Activated CD4-positive, CD25-positive, alpha-beta regulatory T cell (primary cell): ENCODE measurements at places on chromosomes 16 and 17.

DNA sequence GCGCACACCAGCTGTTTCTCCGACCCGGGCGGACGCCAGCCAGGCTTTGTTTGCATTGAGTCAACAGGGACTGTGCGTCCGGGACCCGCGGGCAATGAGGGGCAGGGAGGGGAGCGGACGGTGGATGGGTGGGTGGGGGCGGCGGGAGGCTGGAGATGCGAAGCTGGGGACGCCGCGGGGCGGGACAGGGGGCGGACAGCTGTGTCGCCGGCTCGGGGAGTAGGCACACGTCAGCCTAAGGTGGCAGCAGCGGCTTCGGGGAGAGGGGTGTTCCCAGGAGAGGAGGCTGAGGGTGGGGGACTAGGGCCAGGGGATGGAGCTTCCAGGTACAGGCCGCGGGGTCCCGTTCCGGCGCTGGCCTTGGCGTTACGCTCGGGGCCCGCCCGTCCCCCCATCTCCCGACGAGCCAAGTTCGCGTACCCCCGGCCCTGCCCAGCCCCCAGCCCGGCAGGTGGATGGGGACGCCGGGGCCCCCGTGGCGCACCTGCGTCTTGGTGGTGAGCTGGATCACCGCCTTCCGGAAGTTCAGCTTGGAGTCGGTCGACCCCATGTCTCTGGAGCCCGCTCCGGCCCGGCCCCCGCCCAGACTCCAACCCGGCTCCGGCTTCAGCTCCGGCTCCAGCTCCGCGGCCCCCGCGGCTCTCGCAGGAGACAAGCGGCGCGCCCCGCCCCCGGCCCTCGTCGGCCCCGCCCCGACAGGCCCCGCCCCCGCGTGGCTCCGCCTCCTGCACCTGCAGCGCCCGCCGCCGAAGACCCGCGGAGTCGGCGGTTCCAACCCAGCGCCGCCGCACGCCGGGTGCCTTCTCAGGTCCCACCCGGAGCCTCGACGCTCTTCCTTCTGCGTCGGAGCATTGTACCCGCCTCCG lies at the start of gene HID1:
Gene HID1, minus strand, starts transcription at position 653 of the 866 bp plus-strand sequence. Its CDS starts 103 bp downstream, at position 550.
- peak; percentile 66 for DNase-seq

- DNase-seq, result peak; percentile 27
Observed at GRCh38 chr16:89409161-89409711, 81.1 kb downstream of the ANKRD11 start.

GRCh38 chr16:85819245-85819644 lies 19.8 kb downstream of the COX4I1 start:
- DNase-seq, result peak; percentile 83

GRCh38 chr17:56407086-56407485 lies 186.4 kb upstream of the NOG start:
- DNase-seq, result no peak

GRCh38 chr17:56159826-56160380 lies 6.6 kb downstream of the ANKFN1 start:
- DNase-seq, result no peak

DNA sequence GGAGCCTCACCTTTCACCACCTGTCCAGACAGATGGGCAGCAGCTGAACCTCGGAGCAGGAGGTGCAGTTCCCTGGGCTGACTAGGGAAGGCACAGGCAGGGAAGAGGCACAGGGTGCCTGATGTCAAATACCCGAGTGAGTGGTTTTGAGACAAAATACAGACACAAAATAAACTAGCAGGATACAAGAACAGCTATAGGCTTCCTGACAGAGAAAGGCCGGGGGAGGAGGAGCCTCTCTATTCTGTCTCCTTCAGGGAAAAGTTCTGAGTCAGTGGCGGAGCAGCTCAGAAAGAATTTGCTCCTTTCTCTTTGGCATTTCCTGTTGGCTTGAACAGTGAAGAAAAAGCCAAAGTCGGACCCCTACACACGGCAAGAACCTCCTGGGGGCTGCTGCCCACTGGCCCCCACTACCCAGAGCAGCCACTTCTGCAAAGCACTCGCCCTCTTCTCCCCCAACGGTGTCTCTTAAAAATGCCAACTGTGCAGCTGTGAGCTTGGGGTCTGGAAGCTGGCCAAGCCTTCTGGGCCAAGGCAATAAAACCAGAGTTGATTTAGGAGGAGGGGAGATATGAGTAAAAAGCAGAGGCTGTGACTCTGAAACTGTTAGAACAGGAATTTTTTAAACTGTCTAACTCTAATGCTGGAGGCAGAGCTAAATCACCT lies 14.4 kb upstream of the FAAP100 start:
- no peak for DNase-seq

DNA sequence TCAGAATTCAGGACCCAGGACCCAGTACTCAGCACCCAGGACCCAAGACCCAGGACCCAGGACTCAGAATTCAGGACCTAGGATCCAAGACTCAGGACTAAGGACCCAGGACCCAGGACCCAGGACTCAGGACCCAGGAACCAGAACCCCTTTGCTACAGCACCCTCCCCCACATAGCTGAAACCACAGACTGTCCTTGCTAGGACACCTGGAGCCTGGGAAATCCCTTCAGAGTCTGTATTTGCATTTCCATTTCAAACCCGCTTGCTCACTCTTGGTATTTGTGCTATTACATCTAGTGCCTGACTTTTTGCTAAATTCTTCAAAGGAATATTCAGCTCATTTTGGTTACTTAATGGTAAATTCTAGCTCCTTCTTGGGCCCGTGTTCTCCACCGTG lies 275.8 kb upstream of the MAF start:
- no peak for DNase-seq

DNA sequence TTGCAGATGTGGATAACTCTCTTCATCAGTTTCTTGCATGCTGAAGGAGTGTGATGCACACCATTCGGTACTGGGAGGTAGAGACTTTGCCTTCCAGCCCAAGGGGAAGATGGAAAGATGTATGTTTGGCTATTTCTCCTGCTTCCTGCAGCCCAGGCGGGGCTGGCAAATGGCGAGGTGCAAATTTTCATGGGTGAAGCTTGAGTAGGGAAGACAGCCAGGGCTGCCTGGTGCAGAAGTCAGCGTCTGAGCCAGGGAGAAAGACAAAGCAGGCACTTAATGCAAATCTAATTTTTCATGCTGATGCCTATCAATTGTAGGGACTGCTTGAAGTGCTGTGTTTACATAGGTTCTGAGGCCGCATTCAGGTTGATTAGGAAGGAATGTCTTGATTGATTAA lies 384.7 kb upstream of the EEF2KMT start:
- no peak for DNase-seq

DNA sequence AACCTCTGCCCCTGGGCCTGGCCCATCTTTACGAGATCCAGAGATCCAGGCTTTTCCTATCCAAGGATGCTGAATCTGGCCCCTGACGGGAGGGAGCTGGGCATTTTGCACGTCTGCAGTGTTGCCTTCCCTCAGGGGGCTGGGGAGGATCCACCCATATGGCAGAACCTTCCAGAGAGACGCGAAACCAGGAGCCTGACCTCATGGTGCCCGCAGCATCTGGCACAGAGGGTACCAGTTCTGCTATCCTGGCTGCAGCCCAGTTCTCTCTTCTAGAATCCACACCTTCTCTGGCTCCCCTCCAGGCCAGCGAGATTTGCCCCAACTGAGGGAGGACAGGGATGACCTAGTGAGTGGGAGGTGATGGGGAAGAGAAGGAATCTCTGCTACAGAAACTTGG lies 20.5 kb upstream of the ZNF652 start:
- no peak for DNase-seq

- DNase-seq, result no peak
Observed at GRCh38 chr17:16191604-16192003, 23.7 kb downstream of the NCOR1 start.

- DNase-seq, result no peak
Observed at GRCh38 chr17:32215696-32216095, 49.9 kb upstream of the RHBDL3 start.

GRCh38 chr16:48340054-48340453 lies 45.2 kb downstream of the SIAH1 start:
- no peak for DNase-seq

DNA sequence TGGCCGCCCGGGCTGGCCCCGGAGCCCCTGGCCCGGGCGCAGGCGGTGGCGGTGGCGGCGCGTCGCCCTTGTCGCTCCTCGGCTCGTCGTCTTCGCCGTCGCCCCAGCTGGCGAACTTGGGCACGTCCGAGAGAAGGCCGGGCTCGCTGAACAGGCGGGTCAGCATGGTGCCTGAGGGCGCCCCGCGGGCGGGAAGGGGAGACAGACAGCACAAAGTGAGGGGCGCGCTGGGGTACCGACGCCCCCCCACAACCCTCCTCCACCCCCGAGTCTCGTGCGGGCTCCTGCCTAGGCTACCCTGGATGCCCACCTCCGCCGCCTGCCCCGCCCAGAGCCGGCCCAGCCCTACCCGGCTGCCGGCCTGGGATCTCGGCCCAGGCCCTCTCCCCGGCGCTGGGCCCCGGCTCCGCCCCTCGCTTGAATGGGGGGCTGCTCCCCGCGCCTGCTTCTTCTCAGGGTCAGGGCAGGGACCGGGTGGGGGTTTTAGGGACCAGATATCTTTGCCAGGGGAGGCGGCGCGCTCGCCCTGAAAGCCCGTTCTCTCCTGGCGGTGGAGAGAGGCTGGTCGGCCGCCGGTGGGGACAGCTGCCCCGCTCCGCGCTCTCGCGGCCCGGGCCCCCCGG lies 1.2 kb downstream of the NEUROD2 start:
- no peak for DNase-seq

DNA sequence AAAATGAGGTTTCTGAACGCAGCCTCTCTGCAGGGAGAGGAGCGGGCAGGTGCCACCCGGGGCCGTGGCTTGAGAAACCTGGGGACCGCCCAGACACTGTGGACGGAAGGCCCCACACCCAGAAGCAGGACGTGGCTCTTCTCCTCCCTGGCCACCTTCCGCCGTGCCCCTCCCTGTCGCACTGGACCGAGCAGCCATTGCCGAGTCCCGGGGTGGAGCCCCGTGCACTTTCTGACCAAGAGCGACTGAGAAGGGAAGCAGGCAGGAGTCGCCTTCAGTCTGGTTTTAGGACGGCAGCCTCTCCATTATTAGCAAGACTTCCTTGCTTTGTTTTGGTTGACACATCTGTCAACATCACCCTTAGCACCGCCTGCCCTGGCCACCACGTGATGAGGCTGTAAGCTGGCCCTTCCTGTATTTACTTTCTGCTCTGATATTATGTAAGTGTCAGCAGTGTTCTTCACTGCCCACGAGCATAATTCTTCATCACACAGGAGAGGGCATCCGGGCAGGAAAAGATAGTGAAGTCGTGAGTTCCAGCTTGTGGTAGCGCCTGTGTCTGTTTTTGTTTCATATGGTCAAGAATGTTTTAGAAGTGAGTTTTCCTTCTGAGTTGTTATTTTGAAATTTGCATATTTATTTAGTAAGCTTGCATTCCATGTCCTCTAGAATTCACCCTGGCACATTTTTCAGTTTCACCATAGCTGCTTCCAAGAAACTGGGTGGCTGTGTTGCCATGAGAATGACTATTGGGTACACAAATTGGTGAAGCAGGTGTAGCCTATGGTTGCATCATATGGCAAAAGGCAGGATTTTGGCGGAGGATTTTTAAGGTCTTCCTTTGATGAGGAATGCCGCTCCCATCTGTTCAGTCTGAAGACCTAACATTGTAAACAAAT lies 1.0 kb downstream of the HERPUD1 start:
- DNase-seq, result no peak

GRCh38 chr17:78973792-78974520 lies 5.8 kb downstream of the LGALS3BP start:
- DNase-seq, result no peak

GRCh38 chr17:29640413-29640812 lies 17.7 kb upstream of the CORO6 start:
- DNase-seq, result no peak

GRCh38 chr16:9909072-9909825 lies 273.0 kb downstream of the GRIN2A start:
- DNase-seq, result no peak

- DNase-seq, result no peak
Observed at GRCh38 chr16:57303021-57303909, 18.8 kb upstream of the PLLP start.

DNA sequence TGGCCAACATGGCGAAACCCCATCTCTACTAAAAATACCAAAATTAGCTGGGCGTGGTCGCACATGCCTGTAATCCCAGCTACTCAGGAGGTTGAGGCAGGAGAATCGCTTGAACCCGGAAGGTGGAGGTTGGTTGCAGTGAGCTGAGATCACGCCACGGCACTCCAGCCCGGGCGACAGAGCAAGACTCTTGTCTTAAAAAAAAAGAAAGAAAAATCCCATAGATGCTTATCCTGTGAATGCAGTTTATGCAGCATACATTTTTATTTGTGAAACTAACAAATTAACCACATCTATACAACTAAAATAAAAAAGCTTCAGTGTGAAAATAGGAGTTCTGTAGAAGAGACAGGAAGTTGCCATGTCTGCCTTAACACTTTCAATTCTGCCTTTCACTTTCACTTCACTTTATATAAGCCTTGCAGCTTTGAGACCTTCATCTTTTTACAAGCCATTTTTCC lies 7.1 kb downstream of the IGSF6 start:
- DNase-seq, result no peak

- DNase-seq, result no peak
Observed at GRCh38 chr16:15988268-15989013, 39.0 kb downstream of the ABCC1 start.

GRCh38 chr16:50311134-50311528 lies 44.8 kb downstream of the ADCY7 start:
- DNase-seq, result no peak

GRCh38 chr17:65099941-65100315 lies 37.2 kb upstream of the RGS9 start:
- peak; percentile 39 for DNase-seq

DNA sequence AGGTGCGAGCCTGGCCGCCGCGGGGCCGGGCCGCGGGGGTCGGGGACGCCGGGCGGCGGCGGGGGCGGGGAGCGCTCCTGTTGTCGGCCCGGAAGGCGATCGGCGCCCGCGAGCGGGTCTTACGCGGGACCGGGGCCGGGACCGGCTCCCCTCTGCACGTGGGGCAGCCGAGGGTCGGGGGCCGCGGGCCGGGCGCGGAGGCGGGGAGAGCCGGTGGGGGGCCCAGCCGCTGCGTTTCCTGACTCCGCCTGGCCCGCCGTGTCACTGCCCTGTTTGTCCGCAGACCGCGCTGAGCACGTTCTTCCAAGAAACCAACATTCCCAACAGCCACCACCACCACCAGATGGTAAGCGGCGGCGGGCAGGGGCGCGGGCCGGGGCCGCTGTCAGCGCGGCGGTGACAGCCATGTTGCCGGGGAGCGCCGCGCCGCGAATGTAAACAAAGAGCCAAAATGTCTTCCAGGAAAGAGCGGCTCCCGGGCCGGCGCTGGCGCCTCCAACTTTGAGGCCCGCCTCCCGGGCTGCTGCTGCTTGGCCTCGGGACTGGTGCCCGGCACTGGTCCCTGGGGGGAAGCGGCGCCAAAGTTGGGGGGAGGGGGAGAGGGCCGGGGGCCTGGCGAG lies 586 bp downstream of the UBALD2 start:
- DNase-seq, result peak; percentile 42

DNA sequence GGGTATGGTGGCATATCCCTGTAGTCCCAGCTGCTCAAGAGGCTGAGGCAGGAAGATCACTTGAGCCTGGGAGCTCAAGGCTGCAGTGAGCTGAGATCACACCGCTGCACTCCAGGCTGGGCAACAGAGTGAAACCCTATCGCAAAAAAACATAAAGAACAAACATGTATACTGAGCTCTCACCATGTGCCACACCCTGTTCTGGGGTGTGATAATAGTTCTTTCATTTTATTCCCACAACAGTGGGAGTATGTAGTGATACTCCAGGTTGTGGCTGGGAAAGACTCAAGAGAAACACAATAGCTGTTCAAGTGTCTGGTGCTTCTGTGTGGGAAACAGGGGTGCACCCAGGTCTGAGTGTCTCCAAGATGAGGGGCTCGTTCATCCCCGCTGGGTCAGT lies 90.7 kb downstream of the SOCS1 start:
- no peak for DNase-seq

- DNase-seq, result no peak
Observed at GRCh38 chr17:43814026-43814425, 18.9 kb downstream of the MPP3 start.

GRCh38 chr17:27259356-27259755 lies 34.6 kb upstream of the WSB1 start:
- no peak for DNase-seq
